Stimulated activated CD8-positive, alpha-beta memory T cell treated with anti-CD3 and anti-CD28 coated beads, Interleukin-2, amount 100 ng/mL, for 48 hours (primary cell): ENCODE measurements at places on chromosomes 5 and 9.

- DNase-seq, result no peak
Observed at GRCh38 chr9:4936823-4937222, 48.2 kb upstream of the JAK2 start.

- no peak for DNase-seq
Observed at GRCh38 chr5:170861917-170862766, at the start of gene RANBP17. Gene RANBP17, plus strand, starts transcription at chr5:170862018.

DNA sequence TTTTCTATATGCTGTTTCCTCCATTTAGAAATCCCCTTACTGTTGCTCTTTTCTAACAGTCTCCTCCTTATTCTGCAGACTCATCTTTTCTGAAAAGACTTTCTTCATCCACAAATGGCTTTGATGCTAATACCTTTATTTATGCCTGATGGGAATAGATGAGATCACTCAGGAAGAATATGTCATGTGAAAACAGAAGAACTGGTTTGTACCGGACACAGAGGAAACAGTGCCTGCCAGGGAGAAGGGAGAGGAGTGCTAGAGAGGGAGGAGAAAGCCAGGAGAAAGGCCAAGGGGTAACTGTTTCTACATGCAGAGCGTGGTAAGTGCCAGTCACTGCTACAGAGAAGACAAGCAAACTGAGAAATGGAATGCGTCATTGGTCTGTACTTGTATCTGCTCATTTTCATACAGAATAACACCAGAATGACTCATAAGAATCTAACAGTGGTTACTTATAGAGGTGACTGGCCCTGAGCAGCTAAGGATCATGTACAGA is 45.9 kb upstream of the PJA2 start:
- no peak for DNase-seq

DNA sequence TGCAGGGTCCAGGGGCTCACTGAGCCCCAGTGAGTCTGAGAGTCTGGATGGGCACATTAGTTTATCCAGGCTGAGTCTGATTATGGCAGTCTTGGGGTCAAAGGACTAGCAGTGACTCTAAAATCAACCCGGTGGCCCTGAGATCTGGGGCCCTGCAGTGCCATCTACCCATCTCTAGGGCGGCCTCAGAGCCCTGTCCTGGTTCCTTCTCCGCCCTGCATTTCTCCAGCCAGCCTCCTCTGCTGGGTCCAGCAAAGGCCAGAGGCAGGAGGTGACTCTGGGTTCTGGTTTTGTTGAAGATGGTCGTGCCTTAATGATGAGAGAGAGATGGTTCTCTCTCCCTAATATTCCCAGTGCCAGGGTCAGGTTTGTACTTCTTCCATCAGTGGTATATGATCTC is 15.0 kb downstream of the DCANP1 start:
- no peak for DNase-seq

DNA sequence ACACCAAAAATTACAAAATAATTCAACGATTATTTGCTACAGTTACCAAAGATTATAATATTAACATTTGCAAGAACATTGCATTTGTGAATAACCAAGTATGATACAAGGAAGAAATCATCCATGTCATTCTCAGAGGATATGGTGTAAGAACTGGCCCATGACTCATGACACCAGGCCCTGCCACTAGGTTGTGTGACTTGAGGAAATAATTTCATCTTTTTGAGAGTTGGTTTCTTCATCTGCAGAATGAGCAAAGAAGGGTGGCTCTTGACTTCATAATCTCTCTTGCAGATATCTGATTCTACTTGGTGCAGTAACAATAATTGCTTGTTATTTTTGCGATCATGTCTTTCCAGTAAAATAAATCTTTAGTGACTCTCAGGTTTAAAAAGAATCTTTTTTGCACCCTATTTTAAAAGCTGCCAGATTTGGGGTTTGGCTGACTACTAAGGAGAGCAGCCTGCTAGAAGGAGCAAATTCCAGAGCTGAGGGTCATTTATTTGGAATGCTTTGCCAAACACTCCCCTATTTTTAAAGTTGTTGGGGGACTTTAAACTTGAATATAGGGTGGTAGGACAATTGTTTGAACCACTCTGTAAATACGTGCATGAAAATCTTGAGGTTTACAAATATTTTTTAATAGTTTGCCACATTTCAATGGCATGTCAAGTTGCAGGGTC is 23.5 kb downstream of the ITGA1 start:
- no peak for DNase-seq

- DNase-seq, result no peak
Observed at GRCh38 chr5:103436656-103437055, 125.9 kb downstream of the NUDT12 start.

GRCh38 chr5:170360709-170361108 is 28.5 kb downstream of the KCNMB1 start:
- DNase-seq, result no peak

DNA sequence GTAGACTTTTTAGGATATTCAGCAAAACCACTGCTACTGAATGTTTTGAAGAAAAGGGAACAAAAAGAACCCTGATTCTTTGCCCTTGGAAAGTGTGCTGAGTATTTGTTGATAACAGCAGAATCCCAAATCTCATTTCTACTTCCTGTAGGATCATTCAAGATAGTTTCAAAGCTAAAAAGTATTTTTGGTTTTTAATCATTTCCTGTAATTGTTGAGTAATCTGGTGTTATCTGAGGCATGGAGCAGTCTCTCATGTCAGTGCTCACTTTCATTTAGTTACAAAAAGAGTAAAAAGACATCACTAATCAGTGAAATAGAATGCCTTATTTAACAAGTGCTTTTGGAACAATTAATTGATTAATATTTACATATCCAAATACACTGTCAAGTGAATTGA is 56.1 kb downstream of the ITGA2 start:
- DNase-seq, result no peak

GRCh38 chr5:109161914-109162683 is 247.7 kb downstream of the PJA2 start:
- DNase-seq, result no peak

- no peak for DNase-seq
Observed at GRCh38 chr9:114061292-114061691, 16.8 kb downstream of the AMBP start.

- no peak for DNase-seq
Observed at GRCh38 chr9:138105561-138106505, 228.3 kb downstream of the CACNA1B start.

DNA sequence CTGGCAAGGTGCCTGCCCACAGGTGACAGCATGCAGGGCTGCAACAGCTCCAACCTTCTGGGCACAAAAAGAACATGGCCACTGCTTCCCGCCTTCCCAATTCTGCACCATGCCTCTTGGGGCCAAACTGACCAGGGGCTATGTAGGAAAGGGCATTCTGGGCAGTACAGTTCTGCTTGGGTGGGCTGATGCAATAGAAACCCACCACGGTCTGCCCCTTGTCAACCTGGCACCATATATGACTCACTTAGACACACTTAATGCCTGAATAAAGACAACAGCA is 40.2 kb upstream of the FCN1 start:
- DNase-seq, result no peak

DNA sequence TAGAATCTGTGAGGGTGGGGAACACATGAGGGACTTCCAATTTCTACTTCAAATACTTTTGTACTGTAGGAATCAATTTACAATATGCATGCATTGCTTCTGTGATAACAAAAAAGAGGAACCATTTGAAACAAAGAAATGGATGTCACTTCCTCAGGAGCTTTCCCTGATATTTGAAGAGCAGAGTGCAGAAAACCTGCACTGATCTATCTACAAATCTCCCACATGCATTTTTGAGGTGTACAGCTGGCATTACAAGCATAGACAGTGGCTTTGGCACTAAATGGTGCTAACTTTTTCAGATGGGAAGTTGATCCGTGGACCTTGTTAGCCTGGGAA is 27.7 kb downstream of the YIPF5 start:
- no peak for DNase-seq

DNA sequence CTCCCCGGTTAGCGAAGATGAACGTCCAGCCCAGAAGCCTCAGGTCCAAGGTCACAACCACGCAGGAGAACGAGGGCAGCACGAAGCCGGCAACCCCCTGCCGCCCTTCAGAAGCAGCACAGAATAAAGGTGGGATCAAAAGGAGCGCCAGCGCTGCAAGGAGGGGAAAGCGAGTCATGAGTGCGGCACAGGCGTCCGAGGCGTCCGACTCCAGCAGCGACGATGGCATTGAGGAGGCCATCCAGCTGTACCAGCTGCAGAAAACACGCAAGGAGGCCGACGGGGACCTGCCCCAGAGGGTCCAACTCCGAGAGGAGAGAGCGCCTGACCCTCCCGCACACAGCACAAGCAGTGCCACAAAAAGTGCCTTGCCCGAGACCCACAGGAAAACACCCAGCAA is 5.8 kb downstream of the PPP1R26 start:
- DNase-seq, result no peak

DNA sequence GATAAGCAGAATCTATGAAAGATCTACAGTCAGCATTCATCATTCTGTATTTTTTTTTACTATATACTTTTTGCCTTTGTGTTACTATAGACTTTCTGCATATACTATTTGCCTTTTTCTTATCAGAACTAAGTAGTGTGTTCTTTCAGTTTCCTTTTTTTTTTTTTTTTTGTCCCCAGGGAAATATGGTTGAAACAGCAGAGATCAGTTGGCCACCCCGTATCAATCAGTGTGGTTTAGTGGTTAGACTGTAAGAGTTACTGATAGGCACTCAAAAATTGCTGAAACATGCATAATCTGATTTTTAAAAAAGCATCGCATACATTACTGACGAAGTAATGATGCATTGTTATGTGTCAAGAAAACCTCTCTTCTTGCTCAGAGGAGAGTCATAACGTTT is 990.8 kb upstream of the EDIL3 start:
- no peak for DNase-seq

- DNase-seq, result no peak
Observed at GRCh38 chr9:1171546-1171945, 121.4 kb downstream of the DMRT2 start.

GRCh38 chr5:135221187-135221473 is 177.9 kb downstream of the MACROH2A1 start:
- no peak for DNase-seq

- DNase-seq, result no peak
Observed at GRCh38 chr5:6868171-6868570, 154.9 kb downstream of the TENT4A start.

- DNase-seq, result no peak
Observed at GRCh38 chr9:70677055-70677735, 262.7 kb upstream of the KLF9 start.

DNA sequence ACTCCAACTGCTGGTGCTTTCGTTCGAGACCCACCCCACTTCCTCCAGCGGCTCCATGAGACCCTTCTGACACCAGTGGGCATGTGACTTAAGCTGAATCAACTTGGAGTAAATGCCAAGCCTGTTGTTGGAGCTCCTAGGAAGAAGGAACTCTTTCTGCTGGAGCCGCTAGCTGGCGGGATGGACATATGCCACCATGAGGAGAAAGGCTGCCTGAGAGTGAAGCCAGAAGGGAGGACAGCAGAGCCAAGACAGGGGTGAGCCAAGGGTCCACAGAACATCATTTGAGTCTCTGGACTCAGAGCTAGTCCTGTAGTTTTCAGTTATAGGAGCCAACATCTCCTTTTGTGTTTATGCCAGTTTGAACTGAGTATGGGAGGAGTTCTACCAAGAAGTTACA is 35.9 kb downstream of the ANXA6 start:
- DNase-seq, result no peak

- no peak for DNase-seq
Observed at GRCh38 chr9:16825331-16825725, 45.1 kb downstream of the BNC2 start.
